ENCODE measurements at places on chromosomes 7 and 10.

DNA sequence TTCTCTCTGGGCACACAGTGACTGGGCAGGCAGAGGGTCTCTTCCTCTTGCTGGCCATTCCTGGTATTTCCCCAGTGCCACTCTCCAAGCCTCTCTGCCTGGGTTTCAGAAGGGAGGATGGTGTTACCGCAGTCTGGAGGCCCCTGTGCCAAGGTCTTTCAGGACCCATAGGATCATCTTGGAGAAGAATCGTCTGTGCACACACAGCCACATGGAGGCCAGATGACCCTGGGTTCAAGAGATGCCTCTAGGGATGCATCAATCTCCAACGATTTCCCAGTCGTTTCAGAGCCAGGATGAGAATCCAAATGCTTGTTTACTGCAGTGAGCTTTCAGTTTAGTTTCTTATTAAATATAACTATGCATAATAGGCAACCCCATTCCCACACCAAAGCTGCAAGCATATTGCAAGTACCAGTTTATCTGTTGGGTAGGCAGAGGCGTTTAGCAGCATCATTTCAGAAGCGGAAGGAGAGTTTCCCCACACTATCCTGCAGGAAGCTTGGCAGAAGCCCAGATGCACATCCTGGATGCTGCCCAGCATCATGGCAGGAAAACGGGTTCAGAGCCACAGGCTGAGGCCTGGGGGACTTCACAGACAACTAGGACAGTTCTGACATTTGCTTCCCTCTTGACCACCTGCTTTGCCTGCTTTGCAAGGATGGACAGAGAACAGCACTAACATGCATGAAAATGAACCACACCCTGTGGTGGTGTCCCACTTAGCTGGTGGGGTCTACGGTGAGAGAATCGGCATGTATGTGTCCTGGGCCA lies 134.7 kb upstream of the FAM20C start:
- DNase-seq, result peak; percentile 36

DNA sequence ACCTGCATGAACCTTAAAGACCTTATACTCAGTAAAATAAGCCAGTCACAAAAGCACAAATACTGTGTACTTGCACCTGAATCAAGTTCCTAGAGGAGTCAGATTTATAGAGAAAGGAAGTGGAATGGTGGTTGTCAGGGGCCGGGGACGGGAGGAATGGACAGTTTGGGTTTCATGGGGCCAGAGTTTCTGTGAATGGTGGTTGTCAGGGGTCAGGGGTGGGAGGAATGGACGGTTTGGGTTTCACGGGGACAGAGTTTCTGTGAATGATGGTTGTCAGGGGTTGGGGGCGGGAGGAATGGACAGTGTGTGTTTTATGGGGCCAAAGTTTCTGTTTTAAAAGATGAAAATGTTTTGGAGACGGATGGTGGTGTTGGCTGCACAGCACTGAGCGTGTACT lies 260.0 kb upstream of the MKI67 start:
- no peak for DNase-seq

- no peak for DNase-seq
Measured at GRCh38 chr7:20197125-20197748, 19.9 kb downstream of the MACC1 start.

- no peak for DNase-seq
Measured at GRCh38 chr10:70234668-70235447, 1.6 kb upstream of the PPA1 start.

GRCh38 chr10:58952747-58953466 lies 223.5 kb upstream of the PHYHIPL start:
- DNase-seq, result no peak

- DNase-seq, result no peak
Measured at GRCh38 chr7:28378574-28379149, 33.7 kb upstream of the CREB5 start.

DNA sequence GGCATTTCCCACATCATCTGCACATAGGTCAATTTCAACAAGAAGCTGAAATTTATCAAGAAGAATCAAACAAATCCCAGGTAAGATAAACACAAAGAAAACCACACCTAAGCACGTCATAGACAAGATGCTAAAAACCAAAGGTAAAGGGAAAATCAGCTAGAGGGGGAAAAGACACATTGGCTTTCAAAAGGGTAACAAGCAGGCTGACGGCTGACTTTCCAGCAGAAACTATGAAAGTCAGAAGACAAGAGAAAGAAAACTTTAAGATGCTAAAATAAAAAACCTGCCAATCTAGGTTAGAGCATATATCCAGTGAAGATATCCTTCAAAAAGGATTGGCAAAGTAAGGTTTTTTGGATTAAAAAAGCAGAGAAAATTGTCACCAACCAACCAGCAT lies 59.9 kb upstream of the RHEB start:
- DNase-seq, result no peak

DNA sequence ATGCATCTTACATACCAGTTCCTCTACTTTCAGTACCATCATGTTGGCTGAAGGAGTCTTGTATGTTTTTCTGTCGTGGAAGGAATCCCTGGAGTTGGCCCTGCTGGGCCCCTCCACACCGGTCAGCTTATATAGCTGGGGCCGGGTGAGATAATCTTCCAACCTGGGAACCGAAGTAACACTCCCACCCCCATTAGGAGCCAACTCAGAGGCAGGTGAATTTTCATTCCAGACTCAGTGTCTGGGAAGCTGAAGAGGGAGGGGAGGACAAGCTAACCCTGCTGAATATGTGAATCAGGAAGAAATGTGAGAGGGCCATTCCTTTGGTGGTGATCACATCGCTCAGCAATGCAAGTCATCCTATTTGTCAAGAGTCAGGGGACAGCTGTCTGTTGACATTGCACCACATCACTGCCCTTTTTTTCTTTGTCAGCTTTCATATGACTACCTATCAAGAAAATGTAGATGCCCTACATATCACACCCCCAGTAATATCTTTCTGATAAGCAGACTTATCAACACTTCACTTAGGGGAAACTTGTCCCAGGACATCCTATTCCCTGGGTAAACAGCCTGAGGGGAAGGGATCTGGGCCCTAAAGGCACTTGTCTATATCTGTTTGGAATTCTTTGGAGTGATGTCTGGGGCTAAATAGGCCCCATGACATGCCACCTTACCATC lies at the start of gene ANKRD1:
Gene ANKRD1, minus strand, starts transcription at position 102 of the 681 bp plus-strand sequence. Its CDS starts 60 bp downstream, at position 42.
- DNase-seq, result no peak

- DNase-seq, result no peak
Measured at GRCh38 chr7:78101076-78101475, 302.5 kb downstream of the PHTF2 start.

DNA sequence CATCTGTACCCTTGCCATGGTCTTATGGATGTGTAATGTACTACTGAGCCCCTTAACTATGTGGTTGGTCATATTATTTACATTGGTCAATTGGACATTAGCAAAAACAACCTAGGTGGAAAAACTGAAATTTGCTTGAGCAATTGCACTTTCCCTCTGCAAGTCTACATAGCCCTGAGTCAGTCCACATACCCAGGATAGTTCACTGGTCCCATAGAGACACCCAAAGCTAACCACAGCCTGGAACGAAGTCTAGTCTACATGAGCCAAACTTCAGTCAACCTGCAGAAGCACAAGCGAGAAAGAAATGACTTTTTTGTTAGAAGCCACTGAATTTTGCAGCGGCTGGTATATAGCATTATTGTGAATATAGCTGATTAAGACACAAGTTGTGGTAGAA lies 37.6 kb upstream of the COL1A2 start:
- DNase-seq, result no peak

DNA sequence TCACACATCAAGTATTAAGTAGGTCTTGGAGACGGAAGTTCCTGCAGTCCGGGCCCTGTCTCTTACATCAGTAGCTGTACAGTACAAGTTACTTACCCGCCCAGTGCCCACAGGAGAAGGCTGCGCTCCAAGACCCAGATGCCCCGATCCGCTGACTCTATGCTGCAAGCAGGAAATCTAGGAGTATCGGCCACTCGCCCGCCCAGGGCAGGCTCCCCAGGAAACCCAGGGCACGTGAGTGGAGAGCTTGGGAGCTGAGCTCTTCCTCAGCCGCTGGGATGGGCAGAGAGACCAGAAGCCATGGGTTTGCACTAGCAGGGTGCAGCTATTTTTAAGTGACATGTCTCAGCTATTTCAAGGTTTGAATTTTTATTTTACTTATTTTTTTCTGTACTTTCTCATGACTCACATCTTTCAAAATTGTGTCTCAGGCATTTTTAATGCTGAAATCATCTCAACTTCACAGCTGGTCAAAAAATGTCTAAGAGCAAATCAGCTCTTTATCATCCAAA lies 1.9 kb upstream of the GPER1 start:
- DNase-seq, result no peak

DNA sequence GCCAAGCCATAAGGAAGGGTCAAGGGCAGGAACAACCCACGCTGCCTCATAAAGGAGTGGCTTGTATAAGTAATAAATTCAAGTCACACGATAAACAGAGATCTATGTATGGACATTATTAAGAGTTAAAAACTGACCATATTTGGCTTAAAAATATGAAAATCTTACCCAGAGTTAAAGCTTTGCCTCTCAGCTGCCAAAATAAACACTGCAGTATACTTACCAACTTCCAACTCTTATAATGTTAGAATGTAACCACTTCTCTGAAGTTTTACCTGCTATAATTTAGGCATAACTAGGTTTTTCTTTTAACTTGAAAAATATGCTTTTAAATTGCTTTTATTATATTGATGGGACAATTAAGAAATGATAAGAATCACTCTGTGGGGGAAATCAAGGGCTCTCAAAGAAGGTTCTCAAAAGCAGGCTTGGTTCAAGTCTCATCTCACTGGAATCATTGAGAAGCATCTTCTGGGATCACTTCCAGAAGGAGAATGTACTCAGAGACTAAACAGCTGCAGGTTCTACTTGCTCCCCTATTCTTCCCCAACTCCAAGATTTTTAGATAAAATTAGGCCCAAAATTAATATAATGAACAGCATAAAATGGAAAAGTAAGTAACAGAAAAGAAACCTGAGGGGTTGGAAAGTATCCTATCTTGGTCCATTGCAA lies 16.1 kb upstream of the CAV2 start:
- DNase-seq, result no peak

DNA sequence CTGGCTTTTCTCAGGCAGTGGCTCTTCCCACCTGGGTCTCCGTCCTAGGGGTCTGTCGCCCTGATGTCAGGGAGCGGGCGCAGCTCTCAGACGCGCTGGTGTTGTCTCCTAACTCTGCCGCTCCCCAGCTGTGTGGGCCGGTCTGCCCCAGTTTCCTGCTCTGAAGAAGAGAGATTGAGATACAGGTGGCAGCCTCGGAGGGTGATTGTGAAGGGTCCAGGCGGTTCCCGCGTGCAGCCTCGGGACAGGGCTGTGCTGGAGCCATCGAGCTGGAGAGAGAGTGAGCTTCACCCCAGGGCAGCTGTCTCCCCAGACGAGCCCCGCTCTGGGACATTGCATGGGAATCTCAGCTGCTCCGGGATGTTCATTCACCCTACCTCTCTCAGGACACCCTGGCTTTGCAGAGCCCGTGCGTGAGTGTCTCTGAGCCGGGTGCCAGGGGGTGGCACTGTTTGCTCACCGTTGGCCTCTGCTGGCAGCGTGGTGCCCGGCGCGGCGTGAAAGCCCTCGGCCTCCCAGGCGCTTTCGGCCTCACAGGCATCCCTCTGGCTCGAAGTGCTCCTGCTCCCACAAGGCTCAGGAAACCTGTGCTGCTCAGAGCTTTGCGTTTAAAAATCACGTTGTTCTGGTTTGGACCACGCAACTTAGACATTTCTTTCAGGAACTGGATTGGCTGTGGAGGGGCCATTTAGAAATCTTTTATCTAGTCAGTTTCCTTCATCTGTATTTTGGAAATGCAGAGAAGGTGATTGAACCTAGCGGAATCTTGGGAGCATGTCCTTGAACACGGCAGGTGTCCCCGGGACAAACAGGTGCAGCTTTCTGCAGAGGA lies 33.8 kb upstream of the ZFAND2A start:
- DNase-seq, result no peak

DNA sequence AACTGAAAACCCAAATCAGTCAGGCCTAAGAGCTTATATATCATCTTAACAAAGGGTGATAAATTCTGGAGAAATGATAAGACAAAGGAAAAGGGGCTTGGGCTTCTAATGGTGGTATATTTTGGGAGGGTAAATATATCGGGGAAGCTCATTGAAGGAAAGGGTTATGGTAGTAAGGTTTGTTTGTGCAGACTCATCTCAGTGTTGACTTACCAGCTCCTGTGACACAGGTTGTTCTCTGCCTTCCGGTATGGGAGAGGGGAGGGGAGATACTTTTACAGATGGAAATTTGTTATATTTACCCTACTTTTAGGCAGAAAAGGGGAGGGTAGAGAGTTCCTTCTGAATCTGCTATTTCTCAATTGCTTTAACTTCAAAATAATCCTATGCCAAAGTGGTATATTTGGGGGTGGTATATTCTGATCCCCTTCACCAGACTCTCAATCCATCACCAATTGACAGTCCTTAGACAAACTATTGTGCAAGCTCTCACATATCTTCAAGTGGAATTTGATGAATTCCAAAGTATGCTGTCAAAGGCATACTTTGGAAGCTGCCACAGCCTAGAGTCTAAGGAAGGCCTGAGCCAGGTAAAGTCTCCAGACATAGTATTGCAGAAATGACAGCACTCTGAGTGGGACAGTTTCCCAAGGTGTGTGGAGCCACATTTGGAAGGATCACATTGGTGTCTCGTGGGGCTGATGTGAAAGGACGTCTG lies 13.3 kb upstream of the PAPSS2 start:
- no peak for DNase-seq

GRCh38 chr7:116030651-116031276 lies at the start of gene TFEC:
TSS of gene TFEC (minus strand) at chr7:116030763. CDS start at chr7:115984441, 46,322 bp downstream.
- DNase-seq, result no peak

DNA sequence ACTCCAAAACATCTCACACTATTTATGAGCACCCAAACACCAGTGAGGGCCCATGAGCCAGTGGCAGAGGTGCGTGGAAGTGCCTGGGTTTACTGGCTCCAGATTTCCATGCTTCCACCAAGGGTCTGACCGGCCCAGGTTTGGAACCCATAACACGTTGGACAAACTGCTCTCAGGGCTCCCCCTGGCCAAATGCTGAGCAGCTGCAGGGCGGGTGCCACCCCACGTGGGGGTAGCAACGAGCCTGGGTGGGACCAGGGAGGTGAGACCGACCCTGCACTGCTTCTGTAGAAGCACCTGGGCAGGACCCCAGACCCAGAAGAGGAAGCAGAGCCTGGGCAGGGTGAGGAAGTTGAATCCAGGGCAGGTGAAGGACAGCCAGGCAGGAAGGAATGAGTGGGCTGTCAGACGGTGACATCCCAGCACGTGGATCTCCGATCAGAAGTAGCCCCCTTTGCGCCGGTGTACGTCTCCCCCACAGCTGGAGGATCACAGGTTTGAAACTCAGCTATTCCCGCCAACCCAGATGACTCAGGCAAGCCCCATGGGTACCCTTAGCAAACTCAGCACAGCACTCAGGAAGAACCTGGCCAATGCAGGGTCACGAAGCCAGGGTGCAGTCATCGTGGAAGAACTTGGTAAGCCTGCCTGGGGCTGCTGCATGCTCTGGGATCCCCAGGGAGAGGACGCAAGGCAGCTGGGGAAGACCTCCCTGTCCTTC lies 100.4 kb upstream of the DDC start:
- no peak for DNase-seq

GRCh38 chr7:108138911-108139310 lies 8.8 kb upstream of the LAMB4 start:
- DNase-seq, result no peak

- no peak for DNase-seq
Measured at GRCh38 chr7:110521357-110521911, 569.5 kb upstream of the LRRN3 start.

DNA sequence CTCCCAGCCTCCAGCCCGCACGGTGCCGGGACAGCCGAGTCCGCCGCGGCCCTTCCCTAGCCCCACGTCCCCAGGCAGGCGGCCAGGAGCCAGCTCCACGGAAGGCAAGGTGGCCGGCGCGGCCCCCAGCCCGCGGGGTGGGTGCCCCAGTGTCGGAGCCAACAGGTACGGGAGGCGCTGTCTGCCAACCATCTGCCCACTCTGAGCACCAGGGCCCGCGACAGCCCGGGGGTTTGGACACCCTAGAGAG lies 75.8 kb downstream of the CALN1 start:
- no peak for DNase-seq

GRCh38 chr10:119818889-119819270 lies 53.8 kb downstream of the MCMBP start:
- DNase-seq, result no peak

Data from type B pancreatic cell (in vitro differentiated cells).